NCI-H2171 (cell line): ENCODE measurements at places on chromosomes 2 and 18.

- no peak for DNase-seq
These were observed 89.7 kb upstream of the SH3BP4 start for GRCh38 chr2:234861841-234862735.

DNA sequence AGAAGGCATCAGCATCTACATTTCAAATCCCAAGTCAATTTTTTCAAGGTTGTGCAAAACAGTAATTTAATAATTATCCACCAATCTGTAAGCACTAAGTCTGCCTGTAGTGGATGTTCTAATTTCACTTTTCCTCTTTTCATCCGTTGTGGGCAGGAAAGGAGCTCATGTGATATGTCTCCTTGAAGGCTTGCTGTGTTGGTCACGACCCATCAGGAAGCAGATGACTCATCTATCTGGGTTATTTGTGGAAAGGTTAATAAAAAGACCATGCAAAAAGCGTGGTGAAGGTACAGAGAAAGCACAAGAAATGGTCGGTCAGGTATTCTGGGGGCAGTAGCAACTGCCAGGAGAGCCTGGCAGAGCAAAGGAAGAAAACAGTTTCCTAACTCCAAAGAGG, 476.7 kb upstream of the RAB6C start:
- no peak for DNase-seq

DNA sequence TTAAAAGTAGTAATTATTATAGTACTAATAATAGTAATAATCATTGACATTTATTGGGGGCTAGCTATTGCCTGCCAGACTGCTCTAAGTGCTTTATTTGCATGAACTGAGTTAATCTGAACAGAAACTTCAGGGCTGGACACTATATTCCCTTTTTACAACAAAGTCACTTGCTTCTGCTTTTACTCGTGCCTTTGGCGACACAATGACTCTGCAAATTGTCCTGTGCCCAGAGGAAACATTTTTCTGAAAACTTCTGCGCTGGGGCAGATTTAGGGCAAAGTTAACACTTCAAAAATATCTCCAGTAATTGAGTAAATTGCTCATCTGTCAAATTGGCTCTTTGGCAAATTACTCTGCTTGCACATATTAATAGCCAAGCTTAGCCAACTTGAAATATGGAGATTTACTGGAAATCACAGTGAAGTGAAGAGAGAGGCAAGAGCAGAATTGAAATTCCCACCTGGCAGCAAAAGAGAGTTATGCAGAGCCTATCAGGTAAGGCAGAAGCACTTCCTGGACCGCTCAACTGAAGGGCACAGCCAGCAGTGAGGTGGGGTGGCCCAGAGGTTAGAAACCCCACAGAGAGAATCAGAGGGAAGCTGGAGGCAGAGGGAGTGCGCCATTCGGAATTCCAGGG, 36.3 kb downstream of the BMP10 start:
- DNase-seq = no peak

- no peak for DNase-seq
These were observed 501.5 kb downstream of the TRIB2 start for GRCh38 chr2:13218205-13218604.

DNA sequence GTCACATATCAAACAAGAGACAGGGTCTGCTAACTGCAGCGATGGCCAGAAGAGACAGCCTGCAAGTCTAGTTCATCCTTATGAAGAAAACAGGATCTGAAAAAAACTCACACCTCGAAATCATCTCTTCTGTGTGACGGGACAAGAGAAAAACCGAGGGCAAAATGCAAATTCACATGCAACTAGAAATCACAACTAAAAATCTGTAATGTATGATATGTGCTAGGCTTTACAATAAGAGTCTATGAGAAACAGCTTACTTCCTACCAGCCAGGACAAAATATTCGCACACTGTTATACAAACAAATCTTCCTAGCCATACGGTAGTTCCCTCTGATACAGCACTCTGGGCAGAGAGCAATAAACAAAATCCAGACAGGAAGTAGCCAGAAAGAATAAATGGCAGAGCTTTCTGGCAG, 48.8 kb downstream of the ANKRD44 start:
- DNase-seq = no peak

DNA sequence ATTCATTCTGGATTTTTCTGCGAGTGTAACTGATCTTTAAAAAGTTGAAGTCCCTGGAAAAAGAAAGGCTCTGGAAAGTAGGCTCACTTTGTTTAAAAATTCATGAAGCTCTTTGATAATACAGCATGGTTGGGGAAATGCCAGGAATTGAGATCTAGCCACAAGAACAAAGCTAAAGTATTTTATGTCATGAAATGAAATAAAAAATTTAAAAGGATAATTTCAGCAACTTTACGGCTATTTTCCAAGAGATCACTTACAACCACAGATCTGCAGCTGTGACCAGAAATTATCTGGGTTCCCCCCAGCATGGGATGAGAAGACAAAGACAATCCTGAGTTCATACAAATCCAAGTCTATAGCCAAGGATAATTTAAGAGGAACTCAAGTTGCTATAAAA, 25.3 kb upstream of the RFX8 start:
- no peak for DNase-seq

DNA sequence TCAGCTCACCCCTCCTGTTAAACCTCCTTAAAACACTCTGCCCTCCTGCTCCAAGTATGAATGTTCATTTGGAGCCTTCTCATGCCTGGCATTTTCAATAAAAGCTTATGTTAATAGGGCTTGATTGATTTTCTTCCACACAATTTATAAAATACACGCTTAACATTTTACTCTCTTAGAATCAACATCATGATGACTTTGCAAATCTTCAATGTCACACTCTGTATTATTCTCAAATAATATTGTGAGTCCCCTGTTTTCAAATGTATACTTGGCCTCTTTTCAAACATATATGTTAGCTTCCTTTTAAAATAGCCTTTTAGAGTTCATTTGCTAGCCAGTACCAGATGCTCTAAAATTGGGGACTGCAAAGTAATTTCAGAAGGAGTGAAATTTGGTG, 520.3 kb downstream of the LRRTM4 start:
- no peak for DNase-seq

- peak; percentile 77 for DNase-seq
These were observed 431 bp upstream of the CNRIP1 start for GRCh38 chr2:68320118-68320641.

GRCh38 chr18:56756966-56757365, 105.8 kb downstream of the WDR7 start:
- peak; percentile 80 for DNase-seq

DNA sequence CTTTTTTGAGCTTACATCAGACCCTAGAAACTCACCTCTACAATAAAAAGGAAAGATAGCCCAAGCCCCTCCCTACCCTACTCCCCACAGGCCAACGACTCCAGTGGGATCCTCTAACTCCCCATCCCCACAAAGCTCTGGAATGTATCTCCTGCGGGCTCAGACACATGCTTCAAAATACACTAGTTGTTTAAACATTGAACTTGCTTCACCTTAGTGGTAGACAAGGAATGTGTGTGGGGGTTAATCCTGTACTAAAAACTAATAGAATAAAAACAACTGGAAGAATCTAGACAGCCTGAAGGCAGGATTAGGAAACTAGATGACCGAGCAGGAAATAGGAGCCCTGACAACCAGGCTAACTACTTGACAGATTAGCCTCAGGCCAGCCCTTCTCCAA, 211.5 kb downstream of the SUCLG1 start:
- no peak for DNase-seq

DNA sequence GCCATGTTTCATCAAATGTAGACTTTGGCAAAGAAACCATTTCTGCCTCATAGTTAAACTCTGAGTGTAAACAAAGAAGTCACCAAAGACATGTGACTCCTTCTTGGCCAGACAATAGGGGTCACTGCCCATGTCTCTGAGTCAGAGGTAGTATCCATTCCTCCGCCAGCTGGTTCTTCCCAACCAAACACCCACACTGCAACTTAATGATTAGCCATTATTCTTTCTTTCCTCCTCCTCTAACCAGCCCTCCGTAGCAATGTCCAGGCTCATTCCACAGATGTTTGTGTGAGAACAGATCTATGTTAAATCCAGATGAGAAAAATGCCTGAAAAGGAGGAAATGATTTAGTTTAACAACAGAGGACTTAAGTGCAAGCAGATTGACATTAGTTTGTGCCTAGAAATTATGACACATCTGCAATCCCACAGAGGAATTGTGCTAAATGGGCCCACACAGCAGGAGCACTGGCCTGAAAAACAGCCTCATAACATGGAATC, 127.9 kb upstream of the SH3BP4 start:
- no peak for DNase-seq

GRCh38 chr2:96528006-96528699, 8.4 kb upstream of the ARID5A start:
- no peak for DNase-seq

- no peak for DNase-seq
These were observed 76.0 kb upstream of the SLC66A3 start for GRCh38 chr2:11079136-11079824.
